ENCODE measurements at places on chromosomes 16 and 17.

DNA sequence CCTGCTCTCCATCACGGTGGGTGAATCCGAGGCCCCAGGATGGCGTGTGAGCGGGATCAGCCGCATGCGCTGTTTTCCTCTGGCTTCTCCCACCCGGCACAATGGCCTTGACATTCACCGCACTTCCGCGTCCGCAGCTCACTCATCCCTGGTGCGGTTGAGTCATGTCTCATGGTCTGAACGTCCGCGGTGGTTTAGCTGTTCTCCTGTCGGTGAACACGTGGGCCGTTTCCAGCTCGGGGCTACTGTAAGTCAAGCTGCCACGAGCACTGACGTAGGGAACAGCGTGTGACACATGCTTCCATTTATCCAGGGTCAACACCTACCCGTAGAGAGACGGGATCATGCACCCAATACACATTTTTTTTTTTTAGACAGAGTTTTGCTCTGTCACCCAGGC lies 15.3 kb upstream of the CACNA1H start:
- DNase-seq, result no peak

GRCh38 chr16:58923094-58923493 lies 189.0 kb upstream of the GOT2 start:
- DNase-seq, result no peak

DNA sequence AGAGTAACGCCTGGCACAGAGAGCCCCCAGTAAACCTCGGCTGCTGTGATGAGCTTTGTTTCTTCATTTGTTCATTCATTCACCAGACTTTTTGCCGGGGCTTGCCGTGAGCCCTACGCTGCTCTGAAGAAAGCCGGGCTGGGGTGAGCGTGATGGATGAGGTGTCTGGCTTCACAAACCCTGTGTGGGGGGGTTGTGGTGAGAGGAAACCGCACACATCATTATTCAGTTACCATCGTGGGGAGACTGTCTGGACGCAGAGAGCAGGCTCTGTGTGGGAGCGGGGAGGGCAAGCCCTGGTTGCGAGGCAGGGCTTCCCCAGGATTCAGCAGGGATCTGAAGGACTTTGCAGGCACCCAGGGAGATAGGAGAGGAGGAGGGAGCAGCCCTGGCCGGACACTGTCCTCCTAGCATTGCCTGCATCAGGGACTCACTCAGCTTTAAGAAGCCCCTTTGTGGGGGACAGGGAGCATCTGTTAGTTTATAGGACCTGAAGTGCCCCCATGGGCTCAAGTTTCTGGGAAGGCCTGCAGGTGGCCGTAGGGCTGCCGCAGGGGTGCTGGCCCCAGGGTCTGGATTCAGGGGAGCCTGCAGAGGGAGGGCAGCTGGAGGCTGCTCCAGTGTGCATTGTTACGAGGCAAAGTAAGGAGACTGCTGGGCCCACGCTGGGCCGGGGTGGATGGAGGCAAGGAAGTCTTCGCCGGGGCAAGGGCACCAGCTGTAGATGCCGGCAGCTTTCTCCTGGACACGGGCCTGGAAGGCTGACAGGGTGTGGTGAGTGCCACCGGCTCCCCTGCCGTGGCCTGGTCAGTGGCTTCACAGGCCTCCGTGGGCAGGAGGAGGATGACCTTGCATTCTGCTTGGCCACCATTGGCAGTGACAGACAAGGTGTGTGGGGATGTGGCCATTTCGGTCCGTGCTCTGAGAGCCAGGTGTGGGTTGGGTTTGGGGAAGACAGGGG lies 334.5 kb downstream of the SEC14L1 start:
- DNase-seq, result peak; percentile 64

DNA sequence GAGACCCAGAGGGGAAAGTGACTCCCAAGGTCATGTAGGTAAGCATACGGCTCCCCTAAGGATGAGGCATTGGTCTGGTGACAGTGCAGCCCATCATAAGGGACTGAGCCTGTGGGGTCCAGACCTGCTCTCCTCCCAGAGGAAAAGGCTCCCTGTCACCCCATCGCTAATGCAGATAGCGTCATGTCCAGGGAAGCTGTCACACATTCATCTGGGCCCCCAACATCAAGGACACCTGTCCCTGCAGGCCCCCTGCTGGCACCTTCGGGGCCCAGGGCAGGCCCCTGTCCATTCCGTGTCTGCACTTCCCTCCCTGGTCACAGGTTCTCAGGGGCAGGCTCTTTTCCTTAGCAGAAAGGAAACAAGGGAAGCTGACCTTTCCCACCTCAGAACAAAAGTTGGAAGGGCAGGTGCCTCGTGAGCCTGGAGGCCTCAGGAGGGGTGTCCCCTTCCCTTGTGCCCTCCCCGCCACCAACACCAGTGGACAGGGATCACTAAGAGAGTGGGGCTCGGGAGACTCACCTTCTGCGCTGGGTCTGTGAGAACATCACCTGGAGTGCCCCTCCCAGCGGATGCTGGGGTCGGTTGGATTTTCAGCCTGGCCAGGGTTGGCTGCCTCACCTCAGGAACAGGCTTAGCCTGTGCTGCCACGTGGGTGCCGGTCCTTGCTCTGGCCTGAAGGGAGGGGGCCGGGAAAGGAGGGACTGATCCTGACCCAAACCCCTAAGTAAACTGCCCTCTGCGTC lies 17.3 kb upstream of the LASP1NB start:
- DNase-seq, result no peak

GRCh38 chr17:17685775-17686291 lies 4.6 kb downstream of the RAI1 start:
- no peak for DNase-seq

DNA sequence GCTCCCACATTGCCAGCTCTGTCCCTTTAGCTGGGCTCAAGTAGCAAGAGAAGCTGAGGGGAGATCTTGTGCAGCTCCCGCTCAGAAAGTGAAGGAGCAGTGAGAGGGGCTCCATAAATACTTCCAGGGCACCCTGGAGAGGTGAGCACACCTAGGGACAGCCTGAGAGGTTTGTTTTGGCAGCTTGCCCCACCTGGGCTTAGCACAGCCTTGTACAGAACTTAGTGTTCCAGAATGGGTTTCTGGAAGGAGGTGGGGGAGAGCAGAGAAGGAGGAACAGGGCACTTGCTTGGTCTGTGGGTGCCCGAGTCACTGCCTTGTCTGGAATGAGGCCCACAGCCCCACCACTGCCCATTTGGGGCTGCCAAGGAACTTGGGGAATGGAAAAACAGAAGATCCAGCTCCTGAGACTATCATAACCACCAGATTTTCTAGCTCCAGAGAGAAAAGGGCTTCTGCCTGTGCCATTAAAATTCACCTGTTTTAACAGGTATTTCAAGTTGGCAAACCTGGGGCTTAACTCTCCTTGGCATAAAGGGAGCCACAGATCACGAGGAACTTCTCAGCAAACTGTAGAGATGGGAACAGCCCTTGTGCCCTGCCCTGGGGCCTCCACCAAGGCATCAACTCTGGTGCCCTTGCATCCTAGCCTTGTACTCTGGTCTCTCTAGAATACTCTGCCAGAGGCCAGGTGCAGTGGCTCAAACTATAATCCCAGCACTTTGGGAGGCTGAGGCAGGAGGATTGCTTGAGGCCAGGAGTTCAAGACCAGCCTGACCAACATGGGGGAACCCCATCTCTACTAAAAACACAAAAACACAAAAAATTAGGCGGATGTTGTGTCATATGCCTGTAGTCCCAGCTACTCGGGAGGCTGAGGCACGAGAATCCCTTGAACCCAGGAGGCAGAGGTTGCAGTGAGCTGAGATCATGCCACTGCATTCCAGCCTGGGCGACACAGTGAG lies 1.9 kb downstream of the PRR15L start:
- peak; percentile 27 for DNase-seq

DNA sequence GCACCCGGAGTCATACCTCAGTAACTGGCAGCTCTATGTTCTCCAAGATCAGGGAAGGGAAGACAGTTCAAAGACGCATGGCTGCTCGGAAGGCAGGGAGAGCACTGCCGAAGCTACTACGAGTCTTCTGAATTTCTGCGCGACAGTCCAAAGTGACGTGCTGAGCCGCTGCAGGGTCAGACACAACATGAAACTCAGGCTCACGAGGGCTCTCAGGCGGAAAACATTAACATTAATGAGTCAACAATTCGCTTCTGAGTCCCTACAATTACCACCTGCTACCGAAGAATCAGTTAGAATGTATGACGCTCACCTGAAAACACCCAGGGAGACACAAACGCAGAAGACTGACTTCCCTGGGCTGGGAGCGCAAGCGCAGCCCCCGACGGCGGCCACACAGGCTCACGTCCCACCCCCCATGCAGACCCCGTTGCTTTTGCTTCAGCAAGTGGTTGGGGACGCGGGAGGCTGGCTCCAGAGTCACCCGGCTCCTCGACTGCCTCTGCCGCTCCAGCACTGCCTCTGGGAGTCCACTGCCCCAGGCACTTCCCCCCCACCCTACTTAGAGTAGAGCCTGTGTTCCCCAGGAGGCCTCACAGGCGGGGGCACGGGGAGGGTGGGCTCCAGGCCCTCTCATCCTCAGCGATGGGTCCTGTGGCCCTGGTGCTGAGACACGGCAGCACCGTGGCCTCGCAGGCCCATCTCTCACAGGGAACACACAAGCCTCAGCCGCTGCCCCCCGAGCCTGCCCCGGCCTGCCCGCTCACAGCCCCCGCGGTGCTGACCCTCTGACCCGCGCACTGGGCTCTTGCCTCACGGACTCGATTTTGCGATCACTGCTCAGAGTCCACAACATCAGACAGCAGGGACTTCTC lies 38.9 kb downstream of the LMF1 start:
- DNase-seq, result no peak

DNA sequence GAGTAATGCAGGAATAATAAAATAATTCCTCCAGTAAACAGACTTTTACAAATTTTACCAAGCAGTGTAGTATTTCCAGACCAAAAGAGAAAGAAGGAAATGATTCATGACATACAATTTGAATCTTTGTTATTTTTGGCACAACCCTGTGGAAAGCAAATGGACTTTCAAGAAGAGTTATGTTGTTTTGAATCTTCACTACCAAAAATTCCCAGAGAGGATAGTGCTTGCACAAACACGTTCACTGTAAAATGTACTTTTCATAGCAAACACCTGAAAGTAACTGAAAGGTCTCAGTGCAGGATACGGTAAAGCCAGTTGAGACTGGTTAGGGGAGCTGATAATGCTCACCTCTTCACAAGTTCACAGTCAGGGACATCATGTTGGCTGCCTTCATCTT lies 107.1 kb downstream of the USP22 start:
- no peak for DNase-seq

GRCh38 chr16:13919330-13919682 lies 648 bp upstream of the ERCC4 start:
- DNase-seq, result no peak

DNA sequence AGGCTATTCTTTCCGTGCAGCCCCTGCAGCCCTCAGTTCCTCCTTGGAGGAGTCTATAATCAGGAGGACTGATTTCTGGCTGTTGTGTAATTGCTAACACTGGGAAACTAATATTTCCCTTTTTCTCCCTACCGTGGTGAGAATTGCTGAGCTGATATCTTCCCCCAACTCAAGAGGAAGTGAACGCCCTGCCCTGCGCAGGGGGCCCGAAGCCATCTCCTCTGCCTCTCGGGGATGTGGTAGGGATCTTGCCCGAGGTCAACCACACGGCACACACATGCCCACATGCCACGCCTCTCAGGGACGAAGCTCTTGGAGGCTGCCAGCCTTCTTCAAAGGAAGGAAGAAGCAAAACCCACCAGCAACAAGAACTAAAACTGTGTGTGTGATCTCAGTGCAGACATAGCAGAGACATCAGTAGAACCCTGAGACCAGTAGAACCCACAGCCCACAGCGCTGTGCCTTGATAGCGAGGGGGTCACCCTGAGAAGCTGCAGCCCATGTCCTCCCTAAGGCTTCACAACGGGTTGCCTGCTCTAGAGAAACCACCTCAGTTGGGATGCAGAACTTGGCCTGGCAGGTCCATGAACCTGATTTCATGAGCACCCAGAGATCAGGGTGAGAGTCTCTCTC lies 8.9 kb upstream of the ULK2 start:
- peak; percentile 80 for DNase-seq

Measured in CD8-positive, alpha-beta memory T cell (primary cell).